GM03348 (cell line): ENCODE measurements at places on chromosomes 7 and 10.

- no peak for DNase-seq
Observed at GRCh38 chr10:5806745-5807144, 6.5 kb downstream of the GDI2 start.

DNA sequence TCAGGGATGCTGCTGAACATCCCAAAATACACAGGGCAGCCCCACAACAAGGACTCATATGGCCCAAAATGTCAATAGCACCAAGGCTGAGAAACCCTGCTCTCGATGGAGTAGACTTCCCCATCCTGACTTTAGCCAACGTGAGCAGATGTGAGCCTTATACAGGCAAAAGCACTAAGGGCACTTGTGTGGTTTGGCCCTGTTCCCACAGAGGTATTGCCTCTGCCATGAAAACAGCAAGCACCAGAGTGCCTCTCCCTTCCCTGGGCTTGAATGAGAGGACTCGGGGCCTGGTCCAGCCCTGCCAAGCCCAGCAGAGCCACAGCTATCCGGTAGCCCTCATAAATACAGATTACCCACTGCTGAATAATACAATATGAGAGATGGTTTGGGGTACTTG is 47.5 kb downstream of the ACSM6 start:
- no peak for DNase-seq

DNA sequence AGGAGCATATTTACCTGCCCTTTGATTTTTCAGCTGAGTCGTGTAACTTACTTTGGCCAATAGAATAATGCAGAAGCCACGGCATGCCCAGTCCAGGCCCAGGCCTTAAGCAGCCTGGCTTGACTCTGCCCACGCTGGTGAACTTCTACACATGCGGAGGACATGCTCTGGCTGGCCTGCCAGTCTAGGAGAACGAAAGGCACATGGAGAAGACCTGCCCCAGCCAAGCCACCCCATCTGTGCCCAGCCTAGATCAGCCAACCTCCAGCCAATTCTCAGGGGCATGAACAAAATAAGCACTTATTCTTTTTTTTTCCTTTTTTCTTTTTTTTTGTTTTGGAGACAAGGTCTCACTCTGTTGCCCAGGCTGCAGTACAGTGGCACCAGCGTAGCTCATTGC is 112.7 kb upstream of the NANOS1 start:
- no peak for DNase-seq

- no peak for DNase-seq
Observed at GRCh38 chr7:133233142-133233541, 19.7 kb upstream of the EXOC4 start.

DNA sequence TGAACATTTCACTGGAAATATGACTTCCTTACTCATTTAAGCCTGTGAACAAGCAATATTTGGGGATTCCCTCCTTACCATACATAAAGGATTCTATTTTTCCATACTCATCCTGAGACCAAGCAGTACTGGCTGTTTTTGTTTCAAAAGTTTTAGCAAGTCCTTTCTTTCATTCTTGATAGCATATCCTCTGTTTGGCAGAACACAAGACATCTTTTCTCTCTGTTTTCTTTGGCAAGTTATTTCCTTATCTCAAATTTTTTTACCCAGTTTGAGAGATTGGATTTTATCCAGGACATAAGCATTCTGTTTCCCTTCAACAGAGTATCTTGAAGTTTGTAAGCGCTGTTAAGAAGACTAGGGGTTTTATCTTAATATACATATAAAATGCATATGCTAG is 3.0 kb upstream of the WASL start:
- DNase-seq, result no peak
